NCI-H345 (cell line): ENCODE measurements at places on chromosomes 6 and 20.

- DNase-seq, result no peak
Observed at GRCh38 chr6:5723841-5724691, 282.7 kb downstream of the NRN1 start.

DNA sequence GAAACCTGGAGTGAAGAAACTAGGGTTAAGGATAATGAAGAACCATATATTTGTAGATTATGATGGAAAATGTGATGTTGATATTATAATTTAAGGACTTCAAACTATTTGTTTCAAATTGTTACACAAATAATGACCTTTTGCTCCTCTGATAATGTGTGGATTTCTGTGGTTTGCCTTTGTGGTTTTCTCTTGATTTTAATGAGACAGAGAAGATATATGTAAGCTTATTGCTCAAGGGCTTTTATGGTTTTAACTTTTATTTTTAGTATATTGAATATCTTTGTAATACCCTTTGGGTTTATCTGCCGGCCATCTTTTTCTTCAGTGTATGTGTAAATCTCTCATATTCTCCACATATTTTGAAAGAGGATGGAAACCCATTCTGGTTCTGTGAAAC, 362.3 kb downstream of the RIMS1 start:
- no peak for DNase-seq

DNA sequence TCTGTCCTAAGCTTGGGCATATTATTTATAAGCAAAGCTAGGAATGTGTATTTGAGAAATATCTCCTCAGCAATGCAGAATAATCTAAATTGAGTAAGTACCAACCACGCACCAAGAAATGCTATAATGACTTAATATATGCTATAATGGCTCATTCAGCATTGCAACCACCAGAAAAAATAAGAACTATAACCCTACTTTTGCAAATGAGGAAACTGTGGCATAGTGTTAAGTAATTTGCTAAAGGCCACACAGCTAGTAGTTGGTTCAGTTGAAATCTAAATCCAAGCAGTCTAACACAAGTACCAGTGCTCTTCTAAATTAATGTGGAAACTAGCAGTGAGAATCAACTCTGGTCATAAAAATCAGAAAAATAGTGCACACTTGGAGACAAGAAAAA, 35.7 kb downstream of the HBS1L start:
- DNase-seq, result no peak

DNA sequence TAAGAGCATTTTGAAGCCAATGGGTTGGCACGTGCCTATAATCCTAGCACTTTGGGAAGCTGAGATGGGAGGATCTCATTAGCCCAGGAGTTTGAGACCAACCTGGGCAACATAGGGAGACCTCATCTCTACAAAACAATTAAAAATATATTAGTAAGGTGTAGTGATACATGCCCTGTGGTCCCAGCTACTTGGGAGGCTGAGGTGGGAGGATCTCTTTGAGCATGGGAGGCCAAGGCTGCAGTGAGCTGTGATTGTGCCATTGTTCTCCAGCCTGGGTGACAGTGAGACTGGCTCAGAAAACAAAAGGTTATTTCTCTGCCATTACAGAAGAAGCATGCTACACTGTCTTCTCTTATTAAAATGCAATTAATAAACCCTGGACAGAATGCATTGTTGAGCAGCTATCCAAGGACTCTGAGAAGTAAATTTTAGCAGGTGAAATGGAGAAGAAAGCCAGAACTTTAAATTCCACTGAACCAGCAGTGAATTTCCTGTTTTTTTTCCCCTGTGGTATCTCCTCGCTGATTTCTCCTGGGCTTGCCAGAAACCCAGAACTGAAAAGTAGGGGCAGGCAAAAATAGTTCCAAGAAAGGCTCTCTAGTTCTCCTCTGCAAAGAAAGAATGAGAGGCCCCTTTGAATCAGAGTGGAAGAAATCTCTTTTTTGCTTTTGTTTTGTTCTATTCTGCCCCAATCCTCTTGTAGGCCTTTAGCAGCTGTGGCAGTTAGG, 8.4 kb downstream of the AMD1 start:
- no peak for DNase-seq

- DNase-seq, result no peak
Observed at GRCh38 chr20:57215826-57216471, 50.5 kb downstream of the BMP7 start.

DNA sequence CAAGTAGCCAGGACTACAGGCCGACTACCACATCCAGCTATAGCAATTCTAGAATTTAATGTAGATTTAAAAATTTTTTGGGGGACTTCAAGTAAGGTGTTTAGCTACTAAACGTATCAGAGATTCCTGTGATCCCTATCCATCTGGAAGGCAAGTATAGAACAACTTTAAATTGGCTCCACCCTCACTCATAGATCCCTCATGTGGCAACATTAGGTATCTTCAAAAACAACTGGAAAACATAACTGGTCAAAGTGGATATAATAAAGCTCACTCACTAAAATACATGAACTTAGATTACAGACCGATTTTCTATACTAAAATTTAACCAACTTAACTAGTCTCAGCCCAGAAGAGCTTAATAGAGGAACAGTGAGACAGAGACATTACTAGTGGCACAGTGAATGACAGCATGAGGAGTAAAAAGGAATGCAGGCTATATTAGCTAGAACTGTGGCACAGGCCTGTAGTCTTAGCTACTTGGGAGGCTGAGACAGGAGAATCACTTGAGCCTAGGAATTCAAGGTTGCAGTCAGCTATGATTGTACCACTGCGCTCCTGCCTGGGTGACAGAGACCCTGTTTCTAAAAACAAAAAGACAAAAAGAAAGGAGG, 14.7 kb downstream of the NUP153 start:
- DNase-seq, result no peak

GRCh38 chr6:1812487-1812886, 202.8 kb downstream of the FOXC1 start:
- no peak for DNase-seq

- no peak for DNase-seq
Observed at GRCh38 chr6:90297115-90297866, 648 bp upstream of the BACH2 start.

DNA sequence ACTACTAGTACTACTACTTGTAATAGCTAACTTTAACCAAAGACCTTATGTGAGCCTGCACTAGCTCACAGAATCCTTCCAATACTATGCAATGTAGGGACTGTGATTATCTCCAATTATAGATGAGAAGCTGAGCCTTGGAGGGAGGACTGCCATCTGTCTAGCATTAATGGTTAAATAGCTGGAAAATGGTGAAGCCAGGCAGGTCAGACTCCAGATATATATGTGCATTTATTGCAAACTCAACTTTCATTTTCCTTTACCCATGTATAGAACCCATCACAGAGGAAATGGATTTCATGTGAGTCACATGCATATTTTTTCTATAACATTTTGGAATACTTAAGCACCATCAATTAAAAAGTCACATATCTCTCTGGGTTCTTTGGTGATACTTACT, 229.9 kb downstream of the BCAS1 start:
- no peak for DNase-seq

- peak; percentile 13 for DNase-seq
Observed at GRCh38 chr20:409697-410559, 1.8 kb downstream of the RBCK1 start.

DNA sequence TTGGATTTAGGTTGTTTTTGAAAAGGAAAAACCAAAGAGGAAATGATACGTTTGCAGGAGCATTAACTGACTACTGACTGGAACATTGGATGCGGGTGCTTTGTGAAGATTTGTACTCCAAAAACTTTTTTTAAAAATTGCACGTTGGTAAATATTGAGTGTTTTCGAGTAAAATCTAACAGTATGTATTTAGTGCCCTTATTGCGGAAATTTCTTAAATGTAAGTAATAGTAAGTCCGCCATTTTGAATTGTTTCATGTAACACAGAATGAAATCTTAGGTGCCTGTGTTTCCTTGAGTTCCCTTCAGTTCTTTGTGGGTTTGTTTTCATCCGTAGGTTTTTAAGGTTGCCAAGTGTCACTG, 15.2 kb upstream of the LIN28B start:
- DNase-seq, result peak; percentile 3

DNA sequence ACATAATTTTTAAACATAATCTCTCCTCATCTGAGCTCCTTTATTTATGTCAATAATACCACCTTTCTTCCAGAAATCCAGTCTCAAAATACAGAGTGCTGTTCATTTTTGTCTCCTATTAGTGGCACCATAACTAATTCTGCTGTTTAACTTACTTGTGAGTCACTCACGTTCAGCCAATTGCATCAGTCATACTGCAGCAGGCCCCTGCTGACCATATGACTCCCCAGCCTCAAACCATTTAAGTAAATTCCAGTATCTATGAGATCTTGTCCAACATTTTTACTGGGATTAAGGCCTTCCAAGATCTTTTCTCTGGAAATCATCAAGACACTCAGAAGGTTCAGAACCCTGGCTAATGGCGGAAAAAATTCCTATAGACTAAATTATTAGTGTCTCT, 982.2 kb upstream of the MAP3K7 start:
- DNase-seq, result no peak

GRCh38 chr6:1858196-1858595, 248.5 kb downstream of the FOXC1 start:
- no peak for DNase-seq

GRCh38 chr6:31580438-31580740, 1.8 kb downstream of the LTB start:
- DNase-seq, result no peak

GRCh38 chr20:53837126-53837826, 233.1 kb downstream of the BCAS1 start:
- no peak for DNase-seq

DNA sequence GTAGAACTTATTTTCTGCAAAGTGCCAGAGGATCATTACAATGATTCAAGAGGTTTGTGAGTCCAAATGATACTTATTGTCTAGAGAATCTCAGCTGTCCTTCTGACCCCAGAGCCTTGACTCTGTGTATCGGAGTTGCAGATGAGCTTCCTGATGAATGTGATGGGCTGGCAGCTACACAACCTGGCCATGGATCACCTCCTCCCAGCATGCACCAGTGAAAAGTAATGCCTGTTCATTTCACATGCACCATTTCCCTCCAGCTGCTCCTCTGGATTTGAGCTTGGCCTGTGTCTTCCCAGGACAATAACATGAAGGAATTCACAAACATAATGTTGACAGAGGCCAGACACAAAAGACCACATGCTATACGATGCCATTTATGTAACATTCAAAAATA, 30.0 kb downstream of the SNHG17 start:
- DNase-seq, result no peak

- DNase-seq, result no peak
Observed at GRCh38 chr6:28586324-28586723, 60.6 kb downstream of the GPX5 start.

GRCh38 chr20:60206259-60206658, 248.0 kb downstream of the CDH26 start:
- DNase-seq, result no peak

- no peak for DNase-seq
Observed at GRCh38 chr20:58864346-58864745, 11.8 kb downstream of the GNAS start.

DNA sequence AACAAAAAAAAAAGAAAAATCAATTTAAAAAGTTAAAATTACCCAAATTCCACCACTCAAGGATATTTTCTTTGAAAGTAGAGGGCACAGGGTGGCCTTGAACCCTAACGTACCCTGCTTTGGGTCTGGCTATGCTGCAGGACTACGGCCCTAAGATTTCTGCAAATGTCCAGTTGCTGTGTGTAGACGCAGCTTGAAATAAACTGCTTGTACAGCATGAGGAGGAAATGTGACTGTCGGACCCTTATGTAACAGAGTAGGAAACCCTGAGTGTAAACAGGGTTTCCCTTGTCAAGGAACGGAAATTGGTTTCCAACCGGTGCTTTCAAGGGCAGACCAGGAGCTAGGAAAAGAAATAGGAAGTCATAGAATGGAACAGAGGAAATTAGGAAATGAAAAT, 60.7 kb upstream of the SHLD1 start:
- no peak for DNase-seq

- no peak for DNase-seq
Observed at GRCh38 chr6:14584450-14584849, 466.9 kb downstream of the CD83 start.

GRCh38 chr20:48164566-48165400, 379.5 kb upstream of the SULF2 start:
- DNase-seq, result no peak

GRCh38 chr20:63527184-63527583, 6.6 kb downstream of the PPDPF start:
- no peak for DNase-seq

- DNase-seq, result no peak
Observed at GRCh38 chr6:14276667-14277404, 159.3 kb downstream of the CD83 start.

- no peak for DNase-seq
Observed at GRCh38 chr6:10610289-10610688, 84.1 kb downstream of the C6orf52 start.

GRCh38 chr6:140874066-140874465, 1258.7 kb upstream of the GJE1 start:
- DNase-seq, result no peak

DNA sequence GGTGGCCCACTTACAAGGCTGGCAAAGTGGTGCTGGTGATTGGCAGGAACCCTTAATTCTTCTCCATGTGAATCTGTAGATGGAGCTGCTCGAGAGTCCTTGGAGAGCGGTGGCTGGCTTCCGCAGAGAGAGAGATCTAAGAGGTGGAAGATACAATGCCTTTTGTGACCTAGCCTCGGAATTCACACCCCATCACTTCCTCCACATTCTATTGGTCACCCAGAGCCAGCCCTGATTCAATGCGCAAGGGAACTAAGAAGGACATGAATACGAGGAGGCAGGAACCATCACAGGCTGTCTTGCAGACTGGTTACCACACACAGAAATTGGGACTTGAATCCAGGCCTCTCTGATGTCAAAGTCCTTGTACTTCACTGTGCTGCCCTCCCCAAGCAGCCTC, 128.9 kb upstream of the PROKR2 start:
- no peak for DNase-seq

DNA sequence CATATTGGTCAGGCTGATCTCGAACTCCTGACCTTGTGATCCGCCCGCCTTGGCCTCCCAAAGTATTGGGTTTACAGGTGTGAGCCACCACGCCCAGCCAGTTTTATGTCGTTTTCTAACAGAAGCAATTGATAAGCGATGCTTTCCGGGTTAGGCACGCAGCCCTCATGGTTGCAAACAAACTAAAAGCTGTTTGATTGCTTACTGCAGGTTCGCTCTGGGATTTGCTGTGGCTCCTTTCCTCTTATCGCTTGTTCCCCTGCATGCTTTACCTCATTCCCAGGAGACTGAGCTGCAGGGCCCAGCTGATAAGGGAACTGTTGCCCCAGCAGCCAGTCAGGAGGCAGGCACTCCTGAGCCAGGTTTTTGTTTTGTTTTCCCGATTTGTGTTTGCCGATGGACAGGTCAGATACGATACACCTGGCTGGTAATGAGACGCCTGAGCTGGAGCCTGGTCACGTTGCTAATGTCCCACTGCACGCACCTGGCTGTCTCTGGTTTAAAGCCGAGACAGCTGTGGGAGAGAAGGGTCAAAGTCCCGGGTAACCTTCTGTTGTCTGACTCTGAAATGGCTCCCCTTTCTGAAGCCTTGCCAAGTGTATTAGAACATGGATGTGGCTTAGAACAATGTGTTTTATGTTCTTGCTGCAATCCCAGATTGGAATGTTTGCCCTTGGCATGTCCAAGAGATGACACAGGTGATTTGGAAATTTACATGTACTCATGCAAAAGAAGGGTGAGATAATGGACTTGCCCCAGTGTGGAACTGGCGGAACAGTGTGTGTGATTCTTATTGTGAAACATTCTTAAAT, 19.9 kb downstream of the DSP start:
- peak; percentile 11 for DNase-seq

- no peak for DNase-seq
Observed at GRCh38 chr6:148887181-148887580, 140.4 kb downstream of the UST start.
